Urinary bladder (tissue), 4 donors: ENCODE measurements at places on chromosomes 16 and 17.

GRCh38 chr17:8029121-8029520 is 9.7 kb upstream of the ALOX15B start:
- DNase-seq, result no peak

DNA sequence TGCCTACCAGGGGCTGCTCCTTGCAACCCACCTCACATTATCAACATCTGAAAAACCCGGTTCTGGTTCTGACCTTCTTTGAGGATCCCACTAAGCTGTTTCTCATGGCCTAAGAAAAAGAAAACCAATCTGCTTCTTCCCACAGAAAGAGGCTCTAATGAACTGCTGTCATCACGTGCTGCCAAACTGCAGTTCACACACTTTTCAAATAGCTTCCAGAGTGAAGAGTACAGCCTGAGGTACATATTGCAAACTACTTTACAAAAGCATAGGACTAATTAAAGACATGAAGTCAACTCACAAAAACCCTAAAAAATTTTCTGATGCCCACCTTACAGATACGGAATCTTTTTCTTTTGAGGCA is 36.7 kb downstream of the SMG6 start:
- DNase-seq, result no peak

DNA sequence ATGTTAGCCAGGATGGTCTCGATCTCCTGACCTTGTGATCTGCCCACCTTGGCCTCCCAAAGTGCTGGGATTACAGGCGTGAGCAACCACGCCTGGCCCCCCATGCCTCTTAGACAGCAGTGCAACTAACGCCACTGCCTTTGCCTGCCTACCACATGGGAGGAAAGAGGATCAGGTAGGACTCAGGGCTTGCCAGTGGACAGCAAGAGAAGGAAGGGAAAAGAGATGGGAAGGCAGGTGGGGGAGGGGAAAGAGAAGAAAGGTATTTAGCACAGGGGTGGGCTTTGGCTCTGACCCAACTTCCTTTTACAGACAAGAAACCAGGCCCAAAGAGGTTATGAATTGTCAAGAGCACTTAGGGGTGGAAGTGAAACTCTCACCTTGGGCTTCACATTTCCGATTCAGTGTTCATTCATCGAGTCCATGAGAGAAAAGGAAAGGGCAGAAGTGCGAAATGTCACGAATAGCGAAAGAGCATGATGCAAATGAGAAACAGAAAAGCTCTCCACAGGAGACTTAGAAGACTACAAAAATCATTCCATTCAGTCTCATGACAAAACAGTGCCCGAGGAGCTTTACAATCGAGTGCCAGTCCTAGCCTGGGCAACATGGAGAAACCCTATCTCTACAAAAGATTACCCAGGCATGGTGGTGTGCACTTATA is 36.4 kb downstream of the CDK5R1 start:
- DNase-seq, result no peak

- DNase-seq, result no peak
Measured at GRCh38 chr16:77794586-77794985, 6.2 kb downstream of the VAT1L start.

DNA sequence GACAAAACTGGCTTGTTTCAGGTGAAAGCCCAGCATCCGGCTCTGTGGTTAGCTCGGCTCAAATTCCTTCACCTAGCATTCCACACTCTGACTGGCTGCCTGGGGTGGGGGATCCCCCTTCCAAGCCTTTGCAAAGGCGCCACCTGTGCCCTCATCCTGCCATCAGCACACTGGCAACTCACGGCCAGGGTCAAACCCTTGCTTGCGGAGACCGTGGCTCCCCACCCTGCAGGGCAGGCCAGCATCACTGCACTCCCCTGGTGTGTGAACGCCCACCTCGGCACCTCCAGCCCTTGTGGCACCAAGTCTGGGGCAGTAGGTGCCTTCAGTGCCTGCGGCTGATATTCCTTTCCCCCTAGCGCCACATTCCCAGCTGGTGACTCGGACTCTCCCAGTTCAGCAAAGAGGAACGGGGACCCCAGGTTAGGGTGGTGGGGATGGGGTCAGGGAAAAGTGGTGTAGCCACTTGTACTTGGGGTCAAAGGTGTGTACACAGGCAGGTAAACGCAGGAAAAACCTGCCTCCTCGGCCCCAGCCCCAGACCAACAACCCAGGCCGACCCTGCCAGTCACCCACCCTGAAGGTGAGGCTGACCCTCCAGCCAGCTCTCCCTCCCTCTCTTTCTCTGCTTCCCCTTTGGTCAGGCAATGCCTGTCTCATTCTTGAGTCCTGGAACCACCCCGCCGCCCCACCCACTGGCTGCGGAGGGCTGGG is 1.1 kb downstream of the FLII start:
- DNase-seq, result no peak

DNA sequence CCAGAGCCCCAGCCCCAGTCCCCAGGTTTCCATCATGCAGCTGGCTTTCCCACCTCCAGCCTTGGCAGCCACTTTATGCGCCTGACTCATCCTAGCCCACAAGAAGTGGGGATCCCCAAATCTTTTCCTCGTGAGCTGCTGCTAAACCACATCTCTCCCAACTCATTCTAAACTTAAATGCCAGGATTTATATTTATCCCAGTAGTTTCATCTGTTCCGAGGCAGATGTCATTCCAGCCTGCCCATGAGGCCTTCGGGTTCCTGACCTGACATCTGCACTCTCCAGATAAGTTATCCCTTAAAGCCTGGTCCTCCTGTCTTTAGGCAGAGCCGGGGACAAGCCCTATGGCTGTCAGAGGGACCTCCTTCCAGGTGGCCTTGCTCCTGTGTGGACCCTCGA is 16.6 kb downstream of the PLXDC1 start:
- DNase-seq, result no peak

GRCh38 chr16:4093495-4094126 is 22.6 kb downstream of the ADCY9 start:
- DNase-seq, result no peak

GRCh38 chr17:1621273-1621954 is 7.2 kb downstream of the SLC43A2 start:
- DNase-seq, result no peak

GRCh38 chr17:50048146-50048720 is 7.7 kb upstream of the ITGA3 start:
- DNase-seq, result no peak

DNA sequence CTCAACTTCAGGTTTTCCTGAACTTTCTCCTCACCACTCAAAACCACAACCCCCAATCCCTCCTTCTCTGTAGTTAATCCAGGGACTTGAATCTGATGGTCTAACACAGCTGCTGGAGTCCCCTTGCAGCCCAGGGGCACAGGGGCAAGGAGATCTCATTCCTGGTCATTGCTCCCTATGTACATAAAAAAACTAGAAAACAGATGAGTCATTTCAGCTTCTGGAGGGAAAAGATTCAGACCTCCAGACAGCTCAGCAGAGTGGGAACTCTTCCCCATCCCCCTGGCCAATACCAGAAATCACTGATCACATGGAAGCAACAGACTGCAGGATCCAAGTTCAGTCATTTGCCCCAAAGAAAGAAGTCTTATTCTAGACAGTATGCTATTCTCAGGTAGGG is 62.1 kb downstream of the DYNLRB2 start:
- no peak for DNase-seq

DNA sequence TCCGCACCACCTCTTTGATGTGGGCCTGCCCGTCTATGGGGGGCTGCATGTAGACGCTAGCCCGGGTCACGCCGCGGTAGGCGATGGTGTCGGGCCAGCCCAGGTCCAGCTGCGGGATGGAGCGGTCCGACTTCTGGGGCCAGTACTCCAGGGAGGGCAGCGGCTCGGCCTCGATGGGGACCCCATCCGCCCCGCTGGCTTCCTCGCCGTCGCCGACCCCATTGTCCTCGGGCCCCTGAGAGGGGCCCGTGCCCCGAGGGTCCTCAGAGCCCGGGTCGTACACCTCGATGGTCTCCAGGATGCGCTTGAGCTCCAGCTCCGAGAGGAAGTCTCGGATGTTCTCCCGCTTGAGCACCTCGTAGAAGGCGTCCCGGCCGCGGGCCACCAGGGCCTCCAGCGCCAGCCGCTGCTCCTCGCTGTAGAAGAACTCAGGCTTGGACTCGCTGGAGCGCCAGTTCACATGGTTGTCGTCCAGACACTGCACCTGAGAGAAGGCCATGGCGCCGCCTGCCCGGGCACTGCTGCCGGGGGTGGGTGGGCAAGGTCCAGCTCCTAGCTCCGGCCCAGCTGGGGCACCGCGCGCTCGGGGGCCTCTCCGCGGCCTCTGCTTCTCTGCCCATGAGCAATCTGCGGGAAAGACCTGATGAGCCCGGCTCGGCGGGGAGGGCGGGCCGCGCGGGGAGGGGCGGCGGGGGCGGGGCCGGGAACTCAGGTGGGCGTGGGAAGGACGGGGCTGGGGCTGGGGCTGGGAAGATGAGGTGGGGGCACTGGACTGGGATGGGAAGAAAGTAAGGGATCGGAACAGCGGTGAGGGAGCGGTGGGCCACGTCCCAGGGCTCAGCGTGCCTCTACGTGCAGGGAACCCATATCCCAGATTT is 782 bp downstream of the FAM83G start:
- DNase-seq, result no peak

DNA sequence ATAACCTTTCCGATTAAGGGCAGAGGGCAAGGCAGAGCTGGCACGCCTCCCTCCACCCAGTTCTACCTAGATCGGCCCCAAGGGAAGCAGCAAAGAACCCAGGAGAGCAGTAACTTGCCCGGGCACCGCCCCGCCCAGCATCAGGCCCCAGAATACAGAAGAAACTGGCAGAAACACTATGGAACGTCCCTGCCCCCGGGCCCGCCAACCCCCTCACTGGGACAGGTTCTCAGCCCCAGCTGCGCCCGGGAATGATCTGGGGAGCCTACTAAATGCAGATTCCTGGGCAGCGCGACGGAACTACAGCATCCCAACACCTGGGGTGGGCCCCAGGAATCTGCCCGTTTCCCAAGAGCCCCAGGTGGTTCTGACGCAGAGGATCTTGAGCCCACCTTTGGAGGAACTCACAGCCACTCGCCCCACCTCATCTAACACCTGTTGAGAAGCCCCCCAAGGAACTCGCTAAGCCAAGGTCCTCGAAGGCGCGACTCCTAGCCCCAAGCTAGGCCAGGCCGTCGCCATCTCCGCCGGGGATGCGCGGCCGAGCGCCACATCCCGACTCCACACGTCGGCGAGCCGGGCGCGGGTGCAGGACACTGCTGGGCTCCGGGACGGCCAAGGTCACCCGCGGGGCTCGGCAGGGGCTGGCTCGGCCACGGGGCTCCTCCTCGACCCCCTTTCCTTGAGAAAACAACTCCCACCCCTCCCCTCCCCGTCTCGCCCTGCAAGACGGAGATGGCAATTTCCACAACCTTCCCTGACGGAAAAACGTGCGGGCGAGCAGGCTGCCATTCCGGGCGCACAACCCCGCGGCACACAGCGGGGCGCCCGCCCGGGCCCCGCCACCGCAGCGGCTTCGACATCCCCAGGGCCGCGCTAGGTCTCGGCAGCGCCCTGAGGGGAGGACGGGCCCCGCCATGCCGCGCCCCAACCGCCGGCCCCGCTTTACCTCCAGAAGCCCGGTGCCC is 913 bp downstream of the CDIP1 start:
- DNase-seq, result no peak
